Stimulated activated CD4-positive, alpha-beta T cell treated with anti-CD3 and anti-CD28 coated beads, Interleukin-4, amount 100 ng/mL, for 24 hours (primary cell): ENCODE measurements at places on chromosomes 13 and 19.

DNA sequence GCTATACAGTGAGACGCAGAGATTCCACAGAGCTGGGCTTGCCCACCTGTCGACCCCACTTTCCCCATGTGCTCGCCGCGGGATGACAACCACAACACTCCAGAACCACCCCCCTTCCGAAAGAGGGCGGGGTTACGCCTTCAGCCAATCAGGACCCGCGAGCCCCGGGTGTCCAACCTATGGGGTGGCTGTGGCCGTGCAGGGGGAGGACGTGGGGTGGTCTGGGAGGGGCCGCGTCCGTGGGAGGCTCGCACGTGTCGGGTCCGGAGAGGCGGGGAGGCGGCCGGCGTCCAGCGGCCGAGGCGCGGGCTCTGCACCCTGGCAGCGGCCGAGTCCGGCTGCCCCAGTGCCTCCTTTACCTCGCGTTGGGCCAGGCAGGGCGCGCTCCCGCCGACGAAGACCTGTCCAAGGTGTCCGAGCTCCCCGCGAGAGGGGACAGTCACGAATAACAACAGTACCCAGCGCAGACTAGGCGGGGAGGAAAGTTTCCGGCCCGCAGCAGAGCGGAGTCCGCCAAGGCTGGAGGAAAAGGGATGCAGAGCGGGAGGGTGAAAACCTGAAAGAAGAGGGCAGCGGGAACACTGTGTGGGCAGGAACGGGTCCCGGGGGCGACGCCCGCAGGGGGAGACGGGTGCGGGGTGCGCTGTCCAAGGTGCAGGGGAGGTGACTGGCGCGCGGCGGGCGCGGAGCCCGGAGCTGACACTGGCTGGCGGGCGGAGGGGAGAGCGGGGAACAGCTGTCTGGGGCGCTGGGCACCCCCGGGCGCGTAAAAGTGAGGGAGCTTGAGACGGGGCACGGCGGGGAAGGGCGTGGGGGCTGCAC, 911 bp downstream of the ENOX1 start:
- DNase-seq, result peak; percentile 9

DNA sequence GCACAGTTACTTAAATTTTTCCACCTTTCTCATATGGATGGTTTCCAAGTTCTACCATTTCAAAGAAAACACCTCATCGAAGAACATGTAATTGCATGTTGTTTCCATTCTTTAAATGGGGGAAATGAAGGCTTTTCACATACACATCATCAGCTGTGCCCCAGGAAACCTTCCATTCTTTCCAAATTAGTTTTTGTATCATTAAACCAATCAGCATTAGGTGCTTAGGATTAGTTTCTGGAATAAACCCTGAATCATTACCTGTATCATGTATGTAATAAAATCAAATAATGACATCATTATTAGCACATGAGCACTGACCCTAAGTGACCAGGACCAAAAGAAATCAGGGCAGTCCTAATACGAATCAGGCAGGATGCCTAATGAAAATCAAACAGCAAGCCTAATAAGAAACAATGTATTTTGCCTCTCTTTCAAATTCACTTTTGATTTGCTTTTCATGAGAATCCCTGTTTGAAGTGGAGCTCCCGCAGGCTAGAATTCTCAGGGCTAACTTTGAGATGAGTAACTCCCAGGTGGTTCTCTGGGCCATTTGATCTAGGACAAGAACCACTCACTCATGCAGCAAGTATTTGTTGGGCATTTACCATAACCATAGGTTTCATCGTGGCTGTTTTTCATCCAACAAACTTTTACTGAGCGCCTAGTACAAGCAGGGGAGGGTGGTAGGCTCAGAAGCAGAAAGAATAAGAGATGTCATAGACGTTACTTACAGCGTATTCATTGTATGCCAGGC, 89.2 kb downstream of the MZT1 start:
- DNase-seq, result no peak

GRCh38 chr13:66532845-66533244, 697.3 kb downstream of the PCDH9 start:
- no peak for DNase-seq

DNA sequence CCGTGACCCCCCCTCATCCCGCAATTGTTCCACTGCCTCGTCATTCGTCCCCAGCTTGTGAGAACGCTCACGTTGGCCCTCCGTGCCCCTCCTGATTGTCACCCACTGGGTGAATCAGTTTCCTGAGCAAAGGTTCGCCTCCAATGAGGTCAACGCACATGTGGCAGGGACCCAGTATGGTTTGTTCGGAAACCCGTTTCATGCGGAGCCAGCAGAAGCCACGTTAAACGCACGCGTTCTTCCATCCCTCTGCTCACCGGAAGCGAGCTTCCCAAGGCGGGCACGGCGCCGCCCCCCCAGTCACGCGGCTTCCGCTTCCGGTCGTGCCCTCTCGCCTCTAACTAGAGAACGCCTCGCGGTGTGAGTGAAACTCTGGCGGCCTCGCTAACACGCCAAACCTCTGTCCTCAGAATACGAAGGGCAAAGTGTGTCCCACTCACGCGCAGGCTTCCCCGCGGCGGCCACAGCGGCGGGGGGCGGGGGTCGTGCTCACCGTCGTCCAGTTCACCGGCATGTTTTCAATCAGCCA, 18.0 kb upstream of the CFAP97D2 start:
- no peak for DNase-seq

DNA sequence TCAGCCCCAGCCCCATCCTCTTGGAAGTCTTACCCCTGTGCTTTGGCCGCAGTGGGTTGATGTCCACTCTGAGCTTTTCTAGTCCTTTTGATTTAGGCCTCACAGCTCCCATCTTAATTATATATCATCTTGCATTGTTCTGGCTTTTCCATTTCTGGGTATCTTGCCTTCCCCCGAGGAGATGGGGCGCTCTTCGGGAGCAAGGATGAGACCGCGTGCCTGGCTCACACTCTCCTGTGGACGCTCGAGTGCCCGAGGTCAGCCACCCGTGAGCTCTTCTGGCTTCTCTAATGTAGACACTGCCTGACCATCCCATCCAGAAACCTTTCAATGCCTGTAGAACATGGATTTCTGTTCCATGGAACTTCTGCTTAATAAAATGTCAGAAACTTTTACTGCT, 53.5 kb upstream of the GPR183 start:
- DNase-seq, result no peak

DNA sequence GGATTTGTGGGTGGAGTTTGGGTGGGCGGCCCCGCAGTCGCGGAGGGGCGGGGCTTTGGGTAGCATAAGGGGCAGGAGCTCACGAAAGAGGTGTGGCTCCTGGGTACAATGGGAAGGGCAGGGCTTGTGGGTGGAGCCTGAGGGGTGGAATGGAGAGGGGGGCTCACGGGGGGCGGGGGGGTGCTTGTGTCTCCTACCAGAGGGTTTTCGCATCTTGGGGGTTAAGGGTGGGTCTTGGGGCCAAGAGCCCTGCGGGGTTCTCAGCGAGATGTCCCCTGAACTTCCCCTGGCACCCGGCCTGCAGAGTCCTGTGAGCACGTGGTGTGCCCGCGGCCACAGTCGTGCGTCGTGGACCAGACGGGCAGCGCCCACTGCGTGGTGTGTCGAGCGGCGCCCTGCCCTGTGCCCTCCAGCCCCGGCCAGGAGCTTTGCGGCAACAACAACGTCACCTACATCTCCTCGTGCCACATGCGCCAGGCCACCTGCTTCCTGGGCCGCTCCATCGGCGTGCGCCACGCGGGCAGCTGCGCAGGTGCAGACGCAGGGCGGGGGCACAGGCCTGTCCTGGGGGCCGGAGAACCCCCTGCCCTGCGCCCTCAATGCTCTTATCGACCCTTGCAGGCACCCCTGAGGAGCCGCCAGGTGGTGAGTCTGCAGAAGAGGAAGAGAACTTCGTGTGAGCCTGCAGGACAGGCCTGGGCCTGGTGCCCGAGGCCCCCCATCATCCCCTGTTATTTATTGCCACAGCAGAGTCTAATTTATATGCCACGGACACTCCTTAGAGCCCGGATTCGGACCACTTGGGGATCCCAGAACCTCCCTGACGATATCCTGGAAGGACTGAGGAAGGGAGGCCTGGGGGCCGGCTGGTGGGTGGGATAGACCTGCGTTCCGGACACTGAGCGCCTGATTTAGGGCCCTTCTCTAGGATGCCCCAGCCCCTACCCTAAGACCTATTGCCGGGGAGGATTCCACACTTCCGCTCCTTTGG, 5.1 kb downstream of the FSTL3 start:
- peak; percentile 20 for DNase-seq

GRCh38 chr19:19202707-19203011, 555 bp downstream of the NR2C2AP start:
- DNase-seq, result no peak

GRCh38 chr13:102869948-102870676, 24.3 kb downstream of the ERCC5 start:
- DNase-seq, result no peak

DNA sequence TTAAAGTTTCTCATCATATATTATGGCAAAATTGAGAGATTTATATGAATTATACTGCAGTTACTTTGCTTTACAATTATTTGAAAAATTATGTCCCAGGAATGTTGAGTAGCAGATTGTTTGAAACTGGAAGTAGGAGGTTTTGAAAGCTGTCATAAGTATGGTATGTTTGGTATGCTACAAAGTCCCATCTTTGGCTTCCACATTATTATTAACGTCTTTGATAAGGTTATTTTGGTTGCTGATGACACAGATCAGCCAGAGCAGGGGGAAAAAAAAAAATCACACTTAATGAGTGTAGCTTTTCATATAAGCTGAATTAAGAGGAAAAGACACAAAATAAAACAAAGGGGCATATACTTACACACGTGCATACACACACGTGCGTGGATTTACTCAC, 130.1 kb downstream of the SLITRK1 start:
- DNase-seq, result no peak

DNA sequence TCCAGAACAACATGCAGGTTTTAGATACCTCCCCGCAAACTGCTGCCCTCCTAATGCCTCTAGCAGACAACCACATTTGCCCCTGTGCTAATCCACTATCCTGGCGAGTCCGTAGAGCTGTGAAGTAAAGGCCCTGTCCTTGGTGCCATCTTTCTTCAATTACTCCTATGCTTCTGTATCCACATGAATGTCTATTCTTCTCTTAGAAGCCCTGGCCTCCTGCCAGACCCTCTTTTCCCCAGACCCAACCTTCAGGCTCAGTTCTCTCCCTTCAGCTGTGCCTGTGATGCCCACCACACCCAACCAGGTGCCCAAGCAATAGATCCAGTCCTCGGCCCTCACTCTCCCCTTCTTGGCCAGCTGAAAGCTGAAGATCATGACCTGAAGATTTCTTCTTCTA, 31.1 kb upstream of the ZNF599 start:
- no peak for DNase-seq

GRCh38 chr13:37406031-37406430, 192.5 kb downstream of the POSTN start:
- DNase-seq, result no peak

DNA sequence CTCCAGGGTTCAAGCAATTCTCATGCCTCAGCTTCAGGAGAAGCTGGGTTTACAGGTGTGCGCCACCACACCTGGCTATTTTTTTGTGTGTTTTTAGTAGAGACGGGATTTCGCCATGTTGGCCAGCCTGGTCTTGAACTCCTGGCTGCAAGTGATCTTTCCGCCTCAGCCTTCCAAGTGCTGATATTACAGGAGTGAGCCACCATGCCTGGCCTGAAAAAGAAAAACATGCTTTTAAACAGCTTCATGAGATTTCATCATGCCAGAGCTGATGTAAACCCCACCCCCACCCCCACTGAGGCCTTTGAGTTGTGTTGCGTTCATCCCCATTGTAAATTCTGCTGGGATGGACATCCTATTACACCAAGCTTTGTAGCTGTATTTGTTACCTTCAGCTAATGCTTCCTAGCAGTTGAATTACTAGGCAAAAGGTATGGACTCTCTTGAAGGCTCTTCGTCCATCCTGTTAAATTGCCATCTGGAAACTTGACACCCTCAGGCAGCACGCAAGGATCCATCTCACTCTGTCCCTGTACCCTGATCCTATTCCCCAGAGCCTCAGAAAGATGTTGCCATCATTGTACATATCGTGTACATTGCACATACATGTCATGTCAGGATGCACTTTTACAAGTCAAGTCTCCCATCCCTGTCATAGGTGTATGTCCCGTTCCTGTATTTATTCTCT, 47.3 kb downstream of the NFIX start:
- no peak for DNase-seq
